ENCODE measurements at places on chromosomes 3 and 15.

DNA sequence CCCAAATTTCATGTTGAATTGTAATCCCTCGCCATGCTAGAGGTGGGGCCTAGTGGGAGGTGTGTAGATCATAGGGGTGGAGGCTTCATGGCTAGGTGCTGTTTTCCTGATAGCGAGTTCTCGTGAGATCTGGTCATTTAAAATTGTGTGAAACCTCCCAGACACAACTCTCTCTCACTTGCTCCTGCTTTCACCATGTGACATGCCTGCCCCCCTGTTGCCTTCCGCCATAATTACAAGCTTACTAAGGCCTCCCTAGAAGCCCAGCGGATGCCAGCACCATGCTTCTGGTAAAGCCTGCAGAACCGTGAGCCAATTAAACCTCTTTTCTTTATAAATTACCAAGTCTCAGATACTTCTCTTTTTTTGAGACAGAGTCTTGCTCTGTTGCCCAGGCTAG is 36.0 kb downstream of the CCDC54 start:
- no peak for DNase-seq

DNA sequence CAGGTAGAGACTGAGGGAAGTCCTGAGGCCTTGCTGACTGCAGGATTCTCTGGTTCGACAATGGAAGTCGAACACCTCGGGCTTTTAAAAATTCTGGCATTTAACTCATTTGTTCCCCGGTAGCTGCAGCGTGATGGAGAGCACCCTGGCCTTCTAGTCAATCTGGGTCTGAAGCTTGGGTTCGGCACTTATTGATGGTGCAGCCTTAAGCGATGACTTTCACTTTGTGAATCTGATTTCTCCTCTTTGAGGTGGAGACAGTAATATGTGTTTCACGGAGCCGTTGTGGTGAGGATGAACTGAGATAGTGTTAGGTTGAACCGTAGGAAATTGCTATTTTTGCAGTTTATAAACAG is 621 bp upstream of the PARP6 start:
- no peak for DNase-seq

GRCh38 chr3:197749601-197750395 is at the start of gene FYTTD1:
FYTTD1 (plus strand) TSS chr3:197749883; CDS start chr3:197749972, 89 bp downstream.
- peak; percentile 82 for DNase-seq

GRCh38 chr15:68097029-68097428 is 42.9 kb downstream of the PIAS1 start:
- no peak for DNase-seq

- no peak for DNase-seq
Measured at GRCh38 chr3:169244119-169244864, 419.2 kb downstream of the MECOM start.

GRCh38 chr3:79351699-79352098 is 416.1 kb downstream of the ROBO1 start:
- DNase-seq: no peak

GRCh38 chr15:89332446-89332845 is 2.2 kb downstream of the POLG start:
- DNase-seq: no peak

DNA sequence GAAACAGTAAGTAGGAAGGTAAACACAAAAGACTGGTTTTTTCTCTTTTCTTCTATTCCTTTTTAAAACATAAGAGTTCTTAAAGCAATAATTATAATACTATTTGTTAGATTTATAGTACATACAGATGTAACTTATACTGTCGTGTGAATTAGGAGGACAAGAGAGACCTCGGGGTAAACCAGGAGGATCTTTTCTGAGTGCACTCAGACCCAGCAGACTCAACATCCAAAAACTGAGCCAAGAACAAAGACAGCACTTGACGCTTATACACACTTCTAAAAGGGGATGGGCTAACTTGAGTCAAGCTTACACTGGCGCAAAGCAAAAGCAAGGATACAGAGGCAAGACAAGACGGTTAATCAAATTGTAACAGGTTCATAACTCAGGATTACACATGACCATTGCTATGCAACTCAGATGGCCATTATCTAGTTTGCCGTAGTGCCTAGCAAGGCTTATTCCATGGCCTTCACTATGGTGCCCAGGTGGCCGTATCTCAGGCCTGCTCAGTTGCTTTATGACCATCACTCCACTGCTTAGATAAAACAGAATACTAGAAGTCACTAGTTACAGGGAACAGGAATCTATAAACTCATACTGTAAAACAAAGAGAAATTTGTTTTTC is 18.6 kb downstream of the MTHFS start:
- no peak for DNase-seq

All from mesothelial cell of epicardium (in vitro differentiated cells).